ENCODE measurements at places on chromosomes 7 and 10.

DNA sequence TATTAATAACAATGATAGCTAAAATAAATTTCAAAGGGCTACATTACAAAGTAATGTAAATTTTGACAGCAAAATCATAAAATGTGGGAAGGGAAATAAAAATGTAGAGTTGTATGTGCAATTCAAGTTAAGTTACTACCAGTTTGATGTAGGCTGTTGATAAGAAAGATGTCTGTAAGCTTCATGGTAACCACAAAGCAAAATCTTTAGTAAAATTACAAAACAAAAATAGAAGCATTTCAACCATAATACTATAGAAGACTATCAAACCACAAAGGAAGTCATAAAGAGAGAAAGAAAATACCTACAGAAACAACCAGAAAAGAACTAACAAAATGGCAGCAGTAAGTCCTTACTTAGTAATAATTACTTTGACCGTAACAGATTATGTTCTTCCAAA, 99.1 kb downstream of the C7orf25 start:
- DNase-seq: no peak

DNA sequence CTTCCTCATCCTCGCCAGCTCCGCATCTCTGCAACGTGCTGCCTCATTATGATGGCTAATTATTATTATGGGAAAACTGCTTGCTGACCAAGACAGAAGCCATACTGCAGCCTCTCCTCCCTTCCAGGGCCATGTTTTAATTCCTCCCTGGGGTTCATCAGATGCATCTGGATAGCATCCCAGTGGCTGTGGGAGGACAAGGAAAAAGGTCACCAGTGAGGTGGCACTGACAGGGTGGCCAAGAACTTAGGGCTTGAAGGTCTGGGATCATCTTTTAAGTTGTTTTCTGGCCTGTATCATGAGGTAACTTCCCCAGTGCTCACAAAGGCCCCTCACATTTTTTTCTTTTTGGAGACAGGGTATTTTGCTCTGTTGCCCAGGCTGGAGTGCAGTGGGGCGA, 39.6 kb downstream of the KCNH2 start:
- DNase-seq: no peak

- peak; percentile 20 for DNase-seq
Observed at GRCh38 chr10:74081192-74081803, 69.3 kb downstream of the AP3M1 start.

- no peak for DNase-seq
Observed at GRCh38 chr10:7558036-7558435, 108.7 kb downstream of the ITIH5 start.

- DNase-seq: peak; percentile 3
Observed at GRCh38 chr7:92135052-92135889, 994 bp upstream of the CYP51A1 start.

DNA sequence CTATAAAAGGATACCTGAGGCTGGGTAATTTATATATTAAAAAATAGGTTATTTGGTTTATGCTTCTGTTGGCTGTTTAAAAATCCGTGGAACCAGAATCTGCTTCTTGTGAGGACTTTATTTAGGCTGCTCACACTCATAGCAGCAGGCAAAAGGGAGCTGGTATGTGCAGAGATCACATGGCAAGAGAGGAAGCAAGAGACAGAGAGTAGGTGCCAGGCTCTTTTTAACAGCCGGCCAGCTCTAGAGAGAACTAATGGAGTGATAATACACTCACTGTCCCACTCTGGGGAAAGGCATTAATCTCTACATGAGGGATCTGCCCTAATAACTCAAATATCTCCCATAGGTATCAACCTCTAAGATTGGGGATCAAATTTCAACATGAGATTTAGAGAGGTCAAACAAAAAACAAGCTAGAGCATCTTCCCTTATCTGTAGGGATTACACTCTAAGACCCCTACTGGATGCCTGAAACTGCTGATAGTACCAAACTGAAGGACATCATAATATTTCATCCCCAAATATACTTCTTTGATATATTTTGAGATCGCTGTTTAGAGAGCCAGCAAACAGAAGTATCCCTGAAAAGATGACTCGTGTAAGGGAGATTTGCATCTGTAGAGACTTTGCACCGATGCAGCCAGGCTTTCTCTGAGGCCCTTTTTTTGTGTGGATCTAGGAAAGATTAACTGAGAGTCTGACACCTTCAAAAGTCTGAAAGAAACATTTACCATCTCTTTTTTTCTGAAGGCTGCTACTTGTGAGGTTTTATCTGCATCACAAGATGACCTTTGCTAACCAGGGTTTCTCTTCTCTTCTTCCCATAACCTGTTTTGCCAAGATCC, 717.0 kb upstream of the MBL2 start:
- DNase-seq: no peak

GRCh38 chr7:102208826-102209225, 77.8 kb upstream of the SH2B2 start:
- no peak for DNase-seq

GRCh38 chr7:92916770-92917224, 80.4 kb upstream of the CDK6 start:
- DNase-seq: no peak

DNA sequence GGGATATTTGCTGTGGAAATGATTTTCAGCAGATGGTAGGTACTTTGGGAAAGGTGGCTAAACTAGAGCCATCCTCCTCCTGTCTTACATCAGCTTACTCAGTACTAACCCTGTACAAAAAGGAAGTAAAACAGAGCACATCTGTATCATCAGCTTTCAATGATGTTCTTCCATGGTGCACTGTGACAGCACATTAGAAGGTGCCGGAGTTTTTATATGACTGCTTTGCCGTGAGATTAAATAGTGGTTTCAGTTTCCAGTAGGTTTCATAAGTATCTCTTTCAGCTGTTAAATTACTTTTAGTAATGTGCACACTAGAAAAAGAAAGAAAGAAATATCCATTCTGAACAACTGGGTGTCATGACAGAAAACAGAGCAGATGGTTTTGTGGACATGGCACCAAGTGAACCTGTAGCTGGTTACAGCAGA, 86.5 kb downstream of the ARID5B start:
- no peak for DNase-seq

GRCh38 chr7:31443457-31443856, 70.4 kb upstream of the ITPRID1 start:
- no peak for DNase-seq

DNA sequence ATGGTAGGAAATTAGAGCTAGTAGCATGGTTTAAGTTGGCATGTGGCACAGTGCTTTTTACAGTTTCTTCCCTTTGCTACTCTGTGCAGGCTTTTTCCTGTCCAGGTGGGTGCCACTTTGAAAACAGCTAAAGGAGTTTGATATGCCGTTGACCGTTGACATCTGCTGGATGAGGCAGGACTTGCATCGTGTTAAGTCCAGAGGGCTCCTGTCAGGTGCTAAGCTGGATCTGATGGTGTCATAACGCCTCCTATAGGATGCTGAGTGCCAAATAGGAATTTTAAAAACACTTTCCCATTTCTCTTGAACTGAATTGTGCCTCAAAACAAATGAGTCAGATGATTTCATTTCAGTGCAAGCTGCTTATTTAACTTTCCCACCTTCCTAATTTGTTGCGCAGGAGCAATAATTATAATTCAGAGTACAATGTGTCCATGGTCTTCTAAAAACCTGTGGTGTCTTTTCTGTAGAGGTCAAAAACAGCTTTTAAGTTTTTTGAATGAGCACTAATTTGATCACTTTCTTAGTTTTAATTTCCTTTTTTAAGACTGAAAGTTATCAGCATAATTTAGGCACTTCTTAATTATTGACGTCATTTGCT, 178.3 kb downstream of the CDCA7L start:
- peak; percentile 2 for DNase-seq

- DNase-seq: no peak
Observed at GRCh38 chr7:9945857-9946256, 1027.8 kb upstream of the PHF14 start.
